Renal cortical epithelial cell (primary cell): ENCODE measurements at places on chromosomes 1 and 21. TPM values are rescaled to one million over a fixed set of nuclear protein-coding genes. Genes with fewer than 3 reads are reported as not detected.

- peak; percentile 33 for DNase-seq
Observed at GRCh38 chr1:67429011-67429527, 1.1 kb downstream of the SERBP1 start.

Gene C1orf116
- 16.3 and 17.9 TPM in 2 replicates for total RNA-seq

Gene CRTC2
- total RNA-seq = 2.8 and 6.6 TPM in 2 replicates

Gene ACTL8
- not detected in 2 replicates for total RNA-seq

Gene ATP1A4
- not detected in 2 replicates for total RNA-seq
